Activated CD4-positive, CD25-positive, alpha-beta regulatory T cell (primary cell): ENCODE measurements at places on chromosomes 4 and X.

DNA sequence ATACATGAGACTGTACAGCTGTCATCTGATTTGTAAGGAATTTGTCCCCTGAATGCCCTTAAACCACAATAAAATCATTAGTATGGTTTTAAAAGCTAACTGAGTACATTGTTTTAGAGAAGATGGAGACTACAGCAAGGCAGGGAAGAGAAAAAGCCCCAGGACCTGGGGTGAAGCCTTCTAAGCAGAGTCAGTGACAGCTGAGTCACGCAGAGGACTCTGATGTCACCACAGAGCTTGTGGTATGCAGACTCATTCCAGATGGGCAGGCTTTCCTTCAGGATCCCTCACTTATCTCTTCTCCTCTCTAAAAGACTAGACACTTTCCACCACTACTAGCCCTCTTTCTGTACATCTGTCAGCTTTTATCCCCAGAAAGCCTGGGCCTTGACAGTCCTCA, 97.1 kb upstream of the ATOH1 start:
- DNase-seq = no peak

DNA sequence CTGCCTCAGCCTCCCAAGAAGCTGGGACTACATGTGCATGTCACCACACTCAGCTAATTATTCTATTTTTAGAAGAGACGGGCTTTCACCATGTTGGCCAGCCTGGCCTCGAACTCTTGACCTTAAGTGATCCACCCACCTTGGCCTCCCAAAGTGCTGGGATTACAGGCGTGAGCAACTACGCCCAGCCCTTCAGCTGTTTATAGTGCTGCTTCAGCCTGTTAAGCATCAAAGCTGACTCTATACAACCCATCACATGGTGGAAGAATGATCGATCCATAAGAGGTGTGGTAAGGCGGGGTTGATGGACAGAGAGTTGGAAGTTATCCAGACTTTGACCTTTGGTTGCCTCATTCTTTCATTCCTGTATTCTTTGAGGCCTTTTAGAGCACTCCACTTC, 56.2 kb upstream of the RAPGEF2 start:
- DNase-seq = no peak

- DNase-seq = no peak
These were observed 77.3 kb upstream of the NOCT start for GRCh38 chr4:138938366-138938690.

- no peak for DNase-seq
These were observed 138.1 kb downstream of the KDM6A start for GRCh38 chrX:45011131-45011530.

GRCh38 chrX:68209008-68209407, 224.3 kb downstream of the OPHN1 start:
- no peak for DNase-seq

- DNase-seq = no peak
These were observed 332.7 kb downstream of the MID1IP1 start for GRCh38 chrX:39133971-39134370.

- no peak for DNase-seq
These were observed 131.5 kb downstream of the QDPR start for GRCh38 chr4:17380347-17380746.

- no peak for DNase-seq
These were observed 53.3 kb downstream of the TEX13A start for GRCh38 chrX:105167233-105167632.

GRCh38 chr4:151599863-151600262, 160.9 kb downstream of the GATB start:
- no peak for DNase-seq

DNA sequence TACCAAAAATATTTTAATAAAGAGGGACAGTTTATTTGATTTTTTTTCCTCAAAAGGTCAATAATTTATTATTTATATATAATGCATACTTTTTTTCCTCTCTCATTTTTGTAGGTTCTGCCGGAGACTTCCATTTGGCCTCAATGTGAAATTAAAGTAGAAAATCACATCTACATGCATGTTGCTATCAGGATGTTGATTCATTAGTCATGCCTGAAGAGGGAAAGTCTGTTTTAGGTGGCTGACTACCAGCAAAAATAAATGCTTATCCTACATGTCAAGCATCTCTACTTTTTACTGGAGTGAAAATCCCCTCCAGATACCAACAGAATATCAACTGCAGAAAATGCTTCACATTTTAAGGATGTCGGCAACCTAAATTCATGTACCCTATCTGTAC, 41.5 kb downstream of the KIAA0232 start:
- DNase-seq = no peak

DNA sequence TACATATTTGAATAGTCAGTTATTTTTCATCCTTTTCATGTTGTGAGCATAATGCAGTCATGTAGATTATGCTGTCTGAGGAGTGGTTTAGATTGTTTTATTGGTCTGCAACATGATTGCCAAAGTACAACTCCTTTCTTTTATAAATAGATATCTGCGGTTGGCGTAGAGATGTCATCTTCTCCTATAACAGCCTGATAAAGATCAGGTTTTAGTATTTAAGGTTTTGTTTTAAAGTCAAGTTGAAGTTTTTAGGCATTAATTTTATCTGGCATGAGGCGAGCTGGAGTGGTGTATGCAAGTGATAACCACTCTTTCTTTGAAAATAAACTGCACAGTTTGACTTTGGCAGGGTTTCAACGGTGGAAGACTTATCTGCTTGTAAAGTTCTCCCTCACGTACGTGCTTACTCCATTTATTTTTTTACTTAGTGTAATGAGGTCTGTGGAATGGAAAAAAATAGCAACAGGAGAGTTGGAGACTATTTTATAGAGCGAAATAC, 126.3 kb downstream of the FBXO8 start:
- DNase-seq = no peak
